ENCODE measurements at places on chromosomes 7 and 10. TPM values are rescaled to one million over a fixed set of nuclear protein-coding genes. Genes with fewer than 3 reads are reported as not detected.

Gene TMEM196
- not detected for total RNA-seq

Gene MRLN
- not detected for total RNA-seq

Gene FAM13C
- 8.1 TPM for total RNA-seq

Gene DNAH11
- total RNA-seq: 53.6 TPM

Gene EIF3A
- total RNA-seq: 57.4 TPM

DNA sequence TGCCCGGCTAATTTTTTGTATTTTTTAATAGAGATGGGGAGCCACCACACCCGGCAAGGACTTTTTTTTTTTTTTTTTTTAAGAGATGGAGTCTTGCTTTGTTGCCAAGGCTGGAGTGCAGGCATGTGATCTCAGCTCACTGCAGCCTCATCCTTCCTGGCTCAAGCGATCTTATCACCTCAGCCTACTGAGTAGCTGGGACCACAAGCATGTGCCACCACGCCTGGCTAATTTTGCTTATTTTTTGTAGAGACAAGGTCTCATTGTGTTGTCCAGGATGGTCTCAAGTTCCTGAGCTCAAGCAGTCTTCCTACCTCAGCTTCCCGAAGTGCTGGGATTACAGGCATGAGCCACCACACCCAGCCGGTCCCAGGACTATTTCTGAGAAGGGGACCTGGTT is 9.3 kb upstream of the MCU start:
- DNase-seq: peak; percentile 53

DNA sequence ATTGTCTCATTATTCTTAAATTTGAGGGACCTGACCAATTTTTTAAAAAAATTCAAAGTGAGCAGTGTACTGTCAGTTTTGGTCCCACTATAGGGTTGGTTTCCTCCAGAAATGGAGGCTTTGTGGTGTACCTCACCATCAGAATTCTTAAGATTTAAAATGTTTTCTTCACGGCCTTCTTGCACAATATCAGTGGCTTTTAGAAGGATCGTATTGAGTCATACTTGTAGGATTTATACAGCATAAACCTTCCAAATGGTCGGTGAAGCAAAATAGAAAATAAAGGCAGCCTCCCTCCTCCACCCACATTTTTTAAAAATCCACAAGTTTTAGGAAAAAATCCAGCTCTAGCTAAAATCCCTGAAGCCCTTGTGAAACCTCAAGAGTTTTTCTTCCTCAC is 126.4 kb downstream of the RNLS start:
- peak; percentile 30 for DNase-seq

DNA sequence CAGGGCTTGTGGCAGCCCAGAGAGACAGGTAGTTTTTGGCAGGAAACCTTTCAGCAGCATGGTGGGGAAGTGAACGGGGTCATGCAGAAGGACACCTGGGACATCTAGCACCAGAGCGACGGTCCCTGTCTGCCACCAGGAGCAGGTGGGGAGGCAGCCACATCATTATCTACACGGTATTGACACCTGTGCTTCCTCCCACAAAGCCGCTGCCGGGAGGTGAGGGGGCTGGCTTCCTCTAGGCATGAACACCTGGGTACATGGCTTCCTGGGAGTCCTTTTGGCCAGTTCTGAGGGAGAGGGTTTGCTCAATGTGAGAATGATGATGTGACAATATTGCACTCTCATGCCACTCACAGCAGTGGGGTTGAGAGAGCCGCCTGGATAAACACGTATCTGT is 275.2 kb downstream of the ACTR3B start:
- no peak for DNase-seq

DNA sequence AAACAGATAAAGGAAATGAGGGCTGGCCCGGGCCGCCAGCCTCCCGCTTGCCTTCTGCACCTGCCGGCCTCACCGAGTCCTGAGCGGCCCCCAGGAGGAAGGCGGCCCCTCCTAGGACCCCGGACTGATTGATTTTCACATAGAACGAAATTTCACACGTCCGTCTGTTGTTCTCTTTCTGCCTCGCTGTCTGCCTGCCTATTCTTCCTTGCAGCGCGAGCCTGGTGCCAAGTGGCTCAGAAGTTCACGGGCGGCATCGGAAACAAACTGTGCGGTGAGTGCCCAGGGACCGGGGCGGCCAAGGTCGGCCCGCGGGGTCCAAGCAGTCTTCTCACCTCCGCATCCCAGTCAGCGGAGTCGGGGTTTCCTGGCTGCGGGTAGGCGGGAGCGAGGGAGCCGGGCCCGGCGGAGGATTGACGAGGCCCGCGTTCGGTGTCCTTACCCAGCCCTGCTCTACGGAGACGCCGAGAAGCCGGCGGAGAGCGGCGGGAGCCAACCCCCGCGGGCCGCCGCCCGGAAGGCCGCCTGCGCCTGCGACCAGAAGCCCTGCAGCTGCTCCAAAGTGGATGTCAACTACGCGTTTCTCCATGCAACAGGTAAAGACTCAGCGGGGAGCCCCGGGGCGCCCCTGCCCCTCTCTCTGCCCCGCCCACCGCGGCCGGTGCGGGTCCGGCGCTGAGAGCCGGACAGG is 967 bp downstream of the GAD2 start:
- DNase-seq: no peak

- DNase-seq: no peak
Measured at GRCh38 chr7:117751775-117752174, 121.5 kb downstream of the CTTNBP2 start.

GRCh38 chr7:128321044-128321422 is 22.7 kb downstream of the RBM28 start:
- no peak for DNase-seq

DNA sequence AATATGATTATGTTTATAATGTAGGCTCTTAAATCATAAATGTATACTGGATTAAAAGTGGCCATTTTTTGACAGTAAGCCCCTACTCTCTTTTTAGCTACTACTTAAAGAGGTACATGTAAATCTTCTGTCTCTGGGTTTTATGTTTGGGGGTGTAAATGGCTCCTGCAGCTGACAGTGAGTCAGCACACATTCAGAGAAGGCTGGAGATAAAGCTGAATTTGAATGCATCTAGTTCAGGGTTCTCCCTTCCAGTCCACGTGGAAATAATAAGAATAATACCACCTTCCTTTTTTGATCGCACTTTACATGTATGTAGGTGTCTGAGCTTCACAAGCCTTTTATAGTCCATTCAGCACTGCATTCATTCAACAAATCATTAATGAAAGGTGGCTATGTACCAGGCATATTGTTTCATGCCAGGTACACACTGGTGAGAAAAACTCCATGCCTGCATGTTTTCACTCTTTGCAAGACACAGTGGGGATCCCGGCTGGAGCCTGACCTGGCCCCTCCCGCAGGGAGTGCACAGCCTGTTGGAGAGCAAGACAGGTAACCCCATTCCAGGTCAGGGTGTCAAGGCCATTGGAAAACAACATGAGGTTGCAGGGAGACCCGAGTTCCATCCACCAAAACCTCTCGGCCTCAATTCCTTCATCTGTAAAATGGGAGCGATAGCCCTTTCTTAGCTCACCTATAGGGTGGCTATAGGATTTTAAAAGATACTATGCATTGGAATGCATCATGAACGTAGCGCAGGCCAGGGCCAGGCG is 107.5 kb upstream of the ANLN start:
- no peak for DNase-seq

DNA sequence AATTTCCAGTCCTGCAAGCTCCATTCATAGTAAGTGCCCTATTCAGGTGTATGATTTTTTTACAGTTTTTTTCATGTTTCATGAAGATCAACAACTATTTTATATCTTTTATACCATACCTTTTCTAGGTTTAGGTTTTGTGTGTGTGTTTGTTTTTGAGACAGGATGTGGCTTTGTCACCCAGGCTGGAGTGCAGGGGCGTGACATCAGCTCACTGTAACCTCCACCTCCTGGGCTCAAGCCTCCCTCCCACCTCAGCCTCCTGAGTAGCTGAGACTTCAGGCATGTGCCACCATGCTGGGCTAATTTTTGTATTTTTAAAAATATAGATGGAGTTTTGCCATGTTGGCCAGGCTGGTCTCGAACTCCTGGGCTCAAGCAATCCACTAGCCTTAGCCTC is 35.0 kb downstream of the ARMH3 start:
- no peak for DNase-seq

- peak; percentile 90 for DNase-seq
Measured at GRCh38 chr7:55432939-55433784, 68.0 kb downstream of the LANCL2 start.

DNA sequence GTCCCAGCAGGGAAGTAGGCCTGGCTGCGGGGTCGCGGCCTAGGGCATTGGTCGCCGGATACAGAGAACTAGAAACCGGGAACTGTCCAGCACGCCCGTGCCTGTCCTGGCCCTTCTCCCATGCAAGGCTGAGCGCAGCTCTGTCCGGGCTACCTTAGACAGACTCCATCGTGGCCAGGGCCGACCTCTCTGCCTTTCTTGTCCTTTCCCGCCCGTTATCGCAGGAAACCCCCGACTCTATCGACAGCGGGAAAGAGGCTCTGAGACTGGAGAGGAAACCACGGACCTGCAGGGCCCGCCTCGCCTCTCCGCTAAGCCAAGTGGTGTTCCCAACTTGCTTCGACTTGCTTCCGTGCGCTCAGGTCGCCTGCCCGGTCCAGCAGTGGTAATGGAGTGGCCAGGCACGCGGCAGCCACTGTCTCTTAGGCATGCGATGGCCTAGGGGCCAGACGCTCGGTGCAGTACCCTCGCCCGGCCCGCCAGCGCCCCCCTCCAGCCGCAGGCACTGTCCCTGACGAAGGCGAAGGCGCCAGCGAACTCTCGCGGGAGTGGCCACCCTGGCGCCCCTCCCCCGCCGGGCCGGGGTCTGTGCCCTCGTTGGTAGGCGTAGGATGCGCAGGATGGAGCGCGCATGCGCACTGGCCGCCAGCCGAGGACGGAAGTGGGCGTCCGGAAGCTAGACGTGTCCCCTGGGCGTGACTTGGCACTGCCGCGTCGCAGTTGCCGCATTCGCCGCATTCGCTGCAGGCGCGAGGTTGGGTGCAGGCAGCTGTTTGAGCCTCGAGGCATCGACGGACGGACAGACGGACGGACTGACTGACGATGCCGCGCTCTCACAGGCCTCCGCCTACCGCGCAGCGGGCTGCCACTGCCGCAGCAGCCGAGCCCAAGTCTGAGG is 54.4 kb downstream of the MCMBP start:
- no peak for DNase-seq

Data from H4 (cell line).